PC-3 (cell line): ENCODE measurements at places on chromosomes 12 and 14.

- DNase-seq = peak; percentile 48
Measured at GRCh38 chr12:4032924-4033615, 159.9 kb upstream of the PARP11 start.

DNA sequence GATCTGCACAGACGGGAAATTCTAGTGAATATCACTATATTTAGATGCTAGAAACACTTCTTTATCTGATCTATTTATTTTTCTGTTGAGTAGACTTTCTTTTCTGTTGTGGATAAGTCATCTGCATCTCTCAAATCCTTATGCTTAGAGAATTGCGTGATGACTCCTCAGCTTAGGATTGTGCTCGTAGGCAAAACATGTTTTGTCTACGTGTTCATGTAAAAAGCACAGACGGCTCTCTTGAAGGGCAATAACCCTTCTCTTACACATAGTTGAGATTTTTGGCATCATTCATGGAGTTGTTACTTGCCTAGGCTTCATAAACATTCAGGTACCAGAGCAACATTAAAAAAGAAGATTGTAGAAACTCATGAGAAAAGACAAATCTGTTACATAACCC lies 18.6 kb downstream of the PPFIBP1 start:
- DNase-seq = no peak

- DNase-seq = peak; percentile 31
Measured at GRCh38 chr12:106135075-106135474, 3.7 kb downstream of the NUAK1 start.

DNA sequence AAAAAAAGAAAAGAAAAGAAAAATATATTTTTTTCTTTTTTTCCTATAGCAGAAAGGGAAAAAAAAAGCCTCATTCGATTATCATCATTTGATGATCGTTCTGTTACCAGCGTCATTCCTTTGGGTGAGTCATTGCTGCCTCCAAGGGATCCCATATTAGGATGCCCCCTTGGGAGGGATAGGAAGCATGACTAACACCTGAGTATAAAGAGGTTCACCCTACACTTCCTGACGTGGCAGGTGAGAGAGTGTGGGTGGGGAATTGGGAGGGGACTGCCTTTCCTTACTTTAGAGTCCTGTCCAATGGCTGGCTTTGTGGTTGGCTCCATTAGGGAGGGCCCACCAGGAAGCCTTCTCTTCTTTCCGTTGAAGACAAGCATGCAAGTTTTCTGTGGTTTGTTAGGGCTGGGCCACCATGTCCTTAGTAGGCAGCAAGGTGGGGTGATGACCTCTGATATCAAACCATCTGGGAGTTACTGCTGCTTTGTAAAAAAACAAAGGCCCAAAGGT lies 56.1 kb upstream of the FUT8 start:
- peak; percentile 100 for DNase-seq

- peak; percentile 73 for DNase-seq
Measured at GRCh38 chr12:89700191-89700810, 8.3 kb downstream of the ATP2B1 start.
